Astrocyte (in vitro differentiated cells and primary cell): ENCODE measurements at places on chromosomes 1 and 21. TPM values are rescaled to one million over a fixed set of nuclear protein-coding genes. Genes with fewer than 3 reads are reported as not detected.
A peak's percentile ranks its signal among the peaks of the same experiment; 100 is the strongest.

DNA sequence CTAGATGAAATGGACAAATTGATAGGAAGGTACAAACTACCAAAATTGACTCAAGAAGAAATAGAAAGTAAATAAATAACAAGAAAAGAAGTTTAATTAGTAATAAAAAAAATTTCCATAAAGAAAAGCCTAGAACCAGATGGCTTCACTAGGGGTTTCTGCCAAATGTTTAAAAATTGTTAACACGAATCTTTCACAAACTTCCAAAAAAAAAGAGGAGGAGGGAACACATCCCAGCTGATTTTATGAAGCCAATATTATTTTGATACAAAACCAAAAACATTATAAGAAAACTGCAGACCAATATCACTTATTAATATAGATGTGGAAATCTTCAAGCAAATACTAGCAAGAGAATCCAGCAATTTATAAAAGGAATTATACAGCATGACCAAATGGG, 89.5 kb downstream of the COLGALT2 start:
- no peak for DNase-seq

DNA sequence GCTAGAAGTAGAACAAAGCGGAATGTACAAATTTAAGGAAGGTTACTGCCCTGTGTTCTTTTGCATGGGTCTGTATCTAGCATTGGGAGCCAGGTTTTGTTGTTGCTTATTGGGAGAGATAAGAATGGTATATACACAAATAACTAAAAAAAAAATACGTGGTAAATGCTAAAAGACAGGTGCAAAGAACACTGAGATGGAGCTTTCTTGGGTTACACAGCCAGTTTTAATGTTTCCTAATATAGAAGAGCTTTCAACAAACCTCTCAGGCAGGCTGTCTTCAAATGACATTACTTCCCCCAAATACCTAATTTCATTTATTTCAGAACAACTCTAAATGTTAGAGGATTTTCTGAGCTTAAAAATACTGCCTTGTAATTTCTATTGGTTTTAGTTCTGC, 1.4 kb upstream of the MDM4 start:
- no peak for DNase-seq

DNA sequence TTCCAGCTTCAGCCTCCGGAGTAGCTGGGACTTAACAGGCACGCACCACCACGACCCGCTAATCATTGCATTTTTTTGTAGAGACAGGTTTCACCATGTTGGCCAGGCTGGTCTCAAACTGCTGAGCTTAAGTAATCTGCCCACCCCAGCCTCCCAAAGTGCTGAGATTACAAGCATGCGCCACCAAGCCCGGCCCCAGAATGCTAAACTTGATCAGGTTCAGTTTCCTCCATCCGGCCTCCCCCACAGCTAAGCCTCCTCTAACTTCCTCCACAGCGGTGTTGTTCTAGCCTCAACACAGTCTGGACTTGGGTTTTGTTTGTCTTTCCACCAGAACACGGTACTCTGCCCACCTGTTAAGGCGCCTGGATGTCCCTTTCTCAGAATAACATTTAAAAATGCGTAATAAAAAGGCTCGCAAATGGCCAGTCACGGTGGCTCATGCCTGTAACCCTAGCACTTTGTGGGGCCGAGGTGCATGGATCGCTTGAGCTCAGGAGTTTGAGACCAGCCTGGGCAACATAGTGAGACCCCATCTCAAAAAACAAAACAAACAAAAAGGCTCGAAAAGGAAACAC, 2.4 kb downstream of the PARP1 start:
- no peak for DNase-seq

Gene DRAM2
- total RNA-seq, result 33.9 and 38.7 TPM in 2 replicates

- DNase-seq, result no peak
These were observed 1.2 kb upstream of the PTTG1IP start for GRCh38 chr21:44874497-44875315.

- DNase-seq, result no peak
These were observed 4.6 kb downstream of the TARBP1 start for GRCh38 chr1:234474375-234474774.

- no peak for DNase-seq
These were observed 446.9 kb downstream of the NEGR1 start for GRCh38 chr1:71835442-71835813.

GRCh38 chr1:39729030-39729429, 9.7 kb upstream of the PPIE start:
- DNase-seq, result peak; percentile 26

- no peak for DNase-seq
These were observed 2.1 kb downstream of the CLCC1 start for GRCh38 chr1:108961198-108961597.

GRCh38 chr1:30782361-30783255, 25.0 kb upstream of the LAPTM5 start:
- no peak for DNase-seq

DNA sequence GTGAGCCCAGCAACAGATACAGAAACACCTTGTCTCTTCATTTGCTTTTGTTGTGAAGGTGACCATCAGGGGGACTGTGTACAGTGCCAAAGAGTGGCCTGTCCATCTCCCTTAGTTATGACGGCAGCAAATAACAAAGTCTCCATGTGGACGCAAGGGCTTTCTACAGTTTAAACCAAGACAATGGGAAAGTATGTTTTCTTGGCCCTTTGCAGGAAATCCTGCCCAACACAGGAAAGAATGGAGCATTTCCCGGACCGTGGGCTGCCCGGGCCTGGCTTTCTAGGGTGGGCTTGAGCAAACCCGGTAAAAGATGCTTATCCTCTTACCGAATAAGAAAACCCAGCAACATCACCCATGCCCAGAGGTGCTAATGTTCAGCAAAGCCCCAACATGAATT, 87.3 kb downstream of the ZBTB18 start:
- no peak for DNase-seq

DNA sequence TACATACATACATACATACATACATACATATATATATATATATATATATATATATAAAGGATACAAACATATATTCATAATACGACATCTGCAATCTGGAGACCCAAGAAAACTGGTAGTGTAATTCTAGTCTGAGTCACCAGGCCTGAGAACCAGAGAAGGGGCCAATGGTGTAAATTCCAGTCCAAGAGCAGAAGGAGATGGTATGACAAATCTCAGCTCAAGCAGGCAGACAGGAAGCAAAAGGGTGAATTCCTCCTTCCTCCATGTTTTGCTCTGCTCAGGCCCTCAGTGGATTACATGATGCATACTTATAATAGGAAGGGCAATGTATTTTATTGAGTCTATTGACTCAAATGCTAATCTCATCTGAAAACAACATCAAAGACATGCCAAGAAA, 1060.4 kb upstream of the TMPRSS15 start:
- no peak for DNase-seq
